ENCODE measurements at places on chromosomes 3 and 15. TPM values are rescaled to one million over a fixed set of nuclear protein-coding genes. Genes with fewer than 3 reads are reported as not detected.

DNA sequence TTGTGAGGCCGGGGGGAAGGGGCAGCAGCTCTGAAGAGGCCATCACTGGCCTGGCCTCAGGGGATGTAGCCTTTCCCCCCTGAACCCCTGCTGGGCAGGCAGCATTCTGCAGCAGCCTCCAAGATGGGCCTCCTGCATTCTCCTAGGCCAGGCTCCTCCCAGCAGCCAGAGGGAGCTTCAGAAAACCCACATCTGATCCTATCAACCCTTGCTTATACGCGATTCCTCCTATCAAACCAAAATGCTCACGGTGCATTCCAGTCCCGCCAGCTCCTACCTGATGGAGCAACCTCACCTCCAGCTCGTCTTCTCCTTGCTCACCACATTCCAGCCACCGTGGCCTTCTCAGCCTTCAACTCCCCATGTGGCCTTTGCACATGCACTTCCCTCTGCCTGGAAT is 85.7 kb downstream of the MEGF11 start:
- ATAC-seq, result no peak

BFSP2 gene
- not detected for total RNA-seq

DNA sequence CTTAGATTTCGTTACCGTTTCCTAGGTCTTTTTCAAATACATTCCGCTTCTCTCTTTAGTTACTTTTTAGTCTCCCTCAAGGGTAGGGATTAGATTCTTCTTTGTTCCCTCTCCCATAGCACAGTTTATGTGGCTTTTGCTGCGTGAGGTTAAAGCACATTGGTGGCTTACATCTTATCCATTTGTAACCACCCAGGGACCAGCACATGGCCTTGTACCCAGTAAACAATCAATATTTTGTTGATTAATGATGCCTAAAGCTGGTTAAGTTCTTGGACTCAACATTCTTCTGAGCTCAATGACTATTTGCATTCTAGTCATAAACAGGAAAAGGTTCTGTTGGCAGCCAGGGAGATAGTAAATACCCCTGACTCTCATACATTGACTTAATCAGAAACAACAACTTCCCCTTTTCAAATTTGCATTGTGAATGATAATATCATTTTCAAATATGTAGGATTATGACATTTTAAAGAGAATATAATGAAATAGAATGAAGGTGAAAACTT is 60.2 kb downstream of the CACNA1D start:
- ATAC-seq, result no peak

STARD9 gene
- 1.2 TPM for total RNA-seq

ADAMTS9 gene
- 4.3 TPM for total RNA-seq

GRCh38 chr15:47839233-47839825 is 122.0 kb downstream of the SEMA6D start:
- no peak for ATAC-seq

DNA sequence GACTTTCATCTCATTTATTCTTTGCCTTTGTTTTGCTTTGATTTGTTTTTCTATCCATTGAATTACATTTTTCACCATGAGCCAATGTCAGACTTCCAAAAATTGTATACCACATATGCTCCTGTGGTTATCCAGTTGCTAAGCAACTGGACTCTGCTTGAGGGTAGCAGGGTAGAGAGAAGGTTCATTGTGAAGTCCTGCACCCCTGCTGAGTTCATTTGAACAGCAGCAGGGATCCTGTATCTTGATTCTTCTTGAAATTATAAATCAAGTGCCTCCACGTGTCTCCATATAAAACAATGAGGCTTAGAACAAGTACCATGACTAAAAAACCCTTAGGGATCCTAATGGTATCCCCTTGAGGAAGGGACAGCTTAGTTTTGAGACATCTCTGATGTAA is 449.3 kb downstream of the ROBO2 start:
- ATAC-seq, result no peak

CSPG4 gene
- 1.9 TPM for total RNA-seq

ITIH3 gene
- 0.12 TPM for total RNA-seq
